ENCODE measurements at places on chromosomes 5 and 9. TPM values are rescaled to one million over a fixed set of nuclear protein-coding genes. Genes with fewer than 3 reads are reported as not detected.

The DPYSL3 gene
- 30.7 TPM for total RNA-seq

GRCh38 chr5:151709109-151709735, 22.5 kb upstream of the SPARC start:
- no peak overlapping the region for H3K27ac ChIP-seq
- no peaks in the 10 kb centered on the region for H3K4me1 ChIP-seq
- H3K4me3 ChIP-seq = no peak overlapping the region
- H3K27me3 ChIP-seq = no peaks in the 10 kb centered on the region
- no peak for DNase-seq

- no peaks in the 10 kb centered on the region for H3K36me3 ChIP-seq
- H3K4me3 ChIP-seq = no peak overlapping the region
- no peak for DNase-seq
- peaks cover 3% of the 10 kb centered on the region for H3K4me1 ChIP-seq
Observed at GRCh38 chr9:91716239-91716638, 233.8 kb downstream of the ROR2 start.

The PCDHB4 gene
- total RNA-seq = 3.8 TPM

The SPEF2 gene
- total RNA-seq = 17.7 TPM

Measured in thyroid gland (tissue), 4 donors.